Vagina (tissue), 2 donors: ENCODE measurements at places on chromosomes 7 and 10.

GRCh38 chr10:44807451-44807850 lies 103.7 kb upstream of the TMEM72 start:
- DNase-seq: no peak

GRCh38 chr7:64990216-64990615 lies 620 bp downstream of the ZNF117 start:
- no peak for DNase-seq

GRCh38 chr7:135661311-135662122 lies 797 bp upstream of the STMP1 start:
- no peak for DNase-seq

- no peak for DNase-seq
Measured at GRCh38 chr10:16789765-16790164, 27.5 kb downstream of the RSU1 start.

GRCh38 chr10:113791691-113792090 lies 40.2 kb downstream of the PLEKHS1 start:
- no peak for DNase-seq

DNA sequence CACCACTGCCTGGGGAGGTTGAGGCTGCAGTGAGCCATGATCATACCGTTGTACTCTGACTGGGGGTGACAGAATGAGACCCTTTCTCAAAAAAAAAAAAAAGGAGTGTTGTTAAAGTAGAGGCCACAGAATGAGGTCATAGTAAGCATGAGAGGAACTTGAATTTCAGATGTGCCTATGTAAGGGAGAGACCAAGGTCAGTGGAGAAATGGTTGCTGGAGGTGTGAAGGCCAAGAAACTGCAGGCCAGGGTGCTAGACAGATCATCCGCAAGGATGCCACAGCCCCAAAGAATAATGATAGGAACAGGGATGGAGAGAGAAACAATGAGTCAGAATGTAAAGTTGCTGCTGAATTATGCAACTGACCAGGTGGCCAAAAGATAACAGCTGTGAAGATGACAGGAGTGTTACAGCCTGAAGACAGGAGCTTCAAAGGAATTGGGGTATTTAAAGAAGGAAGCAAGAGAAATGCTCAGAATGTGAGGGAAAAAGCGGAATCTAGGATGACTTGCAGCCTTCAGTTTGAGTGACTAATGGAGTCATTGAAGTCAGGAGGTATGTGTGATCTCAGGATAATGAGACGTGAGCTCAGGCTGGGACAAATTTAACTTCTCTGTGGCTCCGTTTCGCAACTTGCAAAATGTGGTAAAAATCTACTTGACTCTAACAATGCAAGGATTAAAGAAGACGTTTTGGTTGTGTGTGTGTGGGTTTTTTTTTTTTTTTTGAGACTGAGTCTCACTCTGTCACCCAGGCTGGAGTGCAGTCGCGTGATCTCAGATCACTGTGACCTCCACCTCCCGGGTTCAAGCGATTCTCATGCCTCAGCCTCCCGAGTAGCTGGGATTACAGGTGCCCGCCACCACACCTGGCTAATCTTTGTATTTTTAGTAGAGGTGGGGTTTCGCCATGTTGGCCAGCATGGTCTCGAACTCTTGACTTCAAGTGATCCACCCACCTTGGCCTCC lies 22.2 kb downstream of the TYW1B start:
- no peak for DNase-seq
